Sciatic nerve (tissue), 2 donors: ENCODE measurements at places on chromosomes 7 and 10. TPM values are rescaled to one million over a fixed set of nuclear protein-coding genes. Genes with fewer than 3 reads are reported as not detected.

The MBLAC1 gene
- total RNA-seq: 2.5 TPM

The TFPI2 gene
- 4.1 TPM for total RNA-seq

GRCh38 chr7:92691578-92691977, 101.4 kb upstream of the FAM133B start:
- DNase-seq: no peak

- DNase-seq: no peak
These were observed 733.7 kb upstream of the IGFBP3 start for GRCh38 chr7:46654546-46655443.

GRCh38 chr10:29932991-29933390, 126.4 kb downstream of the JCAD start:
- no peak for DNase-seq

DNA sequence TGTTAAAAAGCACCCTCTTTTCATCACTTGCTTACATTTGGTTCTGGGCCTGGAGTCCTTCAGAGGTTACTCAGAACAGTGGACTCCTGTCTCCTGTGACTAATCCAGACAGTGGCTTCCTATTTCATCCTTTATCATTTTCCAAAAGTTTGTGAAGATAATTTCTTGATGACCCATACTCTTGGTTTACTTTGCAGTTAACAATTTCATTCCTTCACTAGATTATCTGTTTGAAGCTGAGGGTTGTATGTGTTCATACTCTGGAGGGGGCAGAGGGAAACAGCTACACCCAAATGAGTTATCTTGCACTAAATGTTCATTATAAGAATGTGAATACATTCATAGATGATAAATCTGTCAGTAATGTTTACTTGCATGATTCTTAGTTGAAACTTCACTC, 124.7 kb downstream of the ZNF248 start:
- no peak for DNase-seq

DNA sequence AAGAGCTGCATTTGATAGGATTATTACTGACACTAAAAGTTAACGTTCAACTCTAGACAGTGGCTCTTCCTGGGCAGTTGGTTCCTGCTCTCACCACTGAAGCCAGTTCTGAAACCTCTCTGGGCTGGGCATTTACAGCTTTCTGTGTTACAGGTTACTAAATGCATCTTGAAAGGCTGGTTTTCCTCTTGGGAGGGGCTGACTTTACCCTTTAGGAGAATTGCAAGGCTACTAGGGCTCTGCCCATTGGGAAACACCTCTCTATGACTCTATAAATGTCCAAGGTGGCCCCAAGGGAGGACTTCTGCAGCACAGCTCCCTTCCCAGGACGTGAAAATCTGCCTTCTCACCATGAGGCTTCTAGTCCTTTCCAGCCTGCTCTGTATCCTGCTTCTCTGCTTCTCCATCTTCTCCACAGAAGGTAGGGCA, at the start of gene GPR15LG:
GPR15LG (plus strand) TSS at position 301 of the 429 bp plus-strand sequence; CDS start at position 352, 51 bp downstream.
- no peak for DNase-seq
